ENCODE measurements at places on chromosomes 1 and 21.

GRCh38 chr1:205710201-205711062 is 30.1 kb upstream of the SLC45A3 start:
- no peak for DNase-seq

DNA sequence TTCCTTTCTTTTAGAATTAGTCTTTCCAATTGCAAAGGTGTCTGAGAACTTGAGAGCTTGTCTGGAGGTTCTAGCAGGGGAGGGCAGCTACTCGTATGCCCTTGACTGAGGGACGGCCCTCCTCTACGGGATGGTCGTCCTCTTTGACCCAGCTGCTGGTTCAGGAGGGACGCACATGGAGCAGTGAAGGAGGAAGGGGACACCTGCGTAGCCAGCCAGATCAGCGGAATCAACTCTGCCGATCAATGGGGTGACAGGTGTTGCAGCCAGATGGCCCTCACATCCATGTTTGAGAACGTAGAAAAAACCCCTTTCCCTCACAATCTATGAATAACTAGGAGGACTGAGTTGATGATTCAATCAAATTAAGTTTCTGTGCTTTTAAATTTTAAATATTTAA is 15.7 kb upstream of the A3GALT2 start:
- DNase-seq: no peak

DNA sequence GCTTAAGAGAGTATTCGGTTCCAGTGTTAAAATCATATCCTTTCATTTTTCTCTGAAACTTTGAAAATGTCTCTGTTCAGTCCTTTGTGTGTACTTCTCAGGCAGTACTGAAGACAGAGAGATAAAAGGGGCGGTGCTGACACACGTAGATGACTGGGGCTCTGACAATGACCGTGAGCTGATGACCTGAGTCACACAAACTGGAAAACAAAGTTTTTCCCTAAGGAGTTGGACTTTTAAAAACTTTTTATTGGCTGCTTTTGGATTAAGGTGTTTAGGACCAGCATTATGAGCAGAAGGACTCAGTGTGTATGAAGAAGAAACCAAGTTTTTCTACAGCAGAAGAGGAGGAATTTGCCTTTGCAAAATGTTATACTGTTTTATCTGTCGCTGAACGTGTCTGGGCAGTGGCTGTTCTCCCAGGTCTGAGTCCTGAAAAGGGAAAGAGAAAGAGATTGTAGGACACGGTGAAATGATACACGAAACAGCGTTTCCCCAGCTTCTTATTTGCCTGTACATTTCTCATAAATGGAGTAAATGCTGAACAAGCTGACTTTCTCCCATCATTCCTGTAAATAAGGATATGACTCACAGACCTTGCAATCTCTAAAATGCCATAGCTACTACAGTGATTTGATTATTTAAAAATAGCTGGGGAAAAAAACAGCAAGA is 51.5 kb downstream of the MAP3K7CL start:
- no peak for DNase-seq

GRCh38 chr1:114691061-114691460 is 4.3 kb downstream of the AMPD1 start:
- DNase-seq: no peak

- no peak for DNase-seq
Measured at GRCh38 chr1:242212401-242212800, 213.5 kb upstream of the MAP1LC3C start.

DNA sequence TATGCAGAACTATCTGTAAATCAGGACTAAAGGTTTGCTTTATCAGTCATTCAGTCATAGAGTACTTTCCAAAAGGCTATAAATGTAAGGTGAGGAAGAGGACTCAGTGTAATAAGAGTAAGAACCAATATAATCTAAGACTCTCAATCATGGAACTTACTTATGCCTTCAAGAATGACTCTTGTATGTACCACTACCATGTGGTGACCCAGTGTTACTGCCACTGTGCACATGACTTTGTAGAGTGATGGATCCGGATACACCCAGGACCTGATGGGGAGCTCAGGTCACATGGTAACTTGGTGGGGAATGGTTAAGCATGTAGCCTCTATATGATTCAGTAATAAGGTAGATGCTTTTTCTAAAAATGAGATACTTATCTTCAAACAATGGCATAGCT is 2099.8 kb downstream of the MRPL39 start:
- no peak for DNase-seq

- DNase-seq: no peak
Measured at GRCh38 chr1:1531947-1532346, 8.5 kb downstream of the TMEM240 start.

GRCh38 chr1:166013232-166013631 is 153.6 kb downstream of the FAM78B start:
- no peak for DNase-seq

GRCh38 chr1:118151312-118151937 is 33.6 kb downstream of the SPAG17 start:
- DNase-seq: no peak

GRCh38 chr1:46605232-46605631 is 1.2 kb upstream of the MKNK1 start:
- no peak for DNase-seq

GRCh38 chr1:159897962-159898361 is 2.0 kb downstream of the CFAP45 start:
- DNase-seq: no peak

DNA sequence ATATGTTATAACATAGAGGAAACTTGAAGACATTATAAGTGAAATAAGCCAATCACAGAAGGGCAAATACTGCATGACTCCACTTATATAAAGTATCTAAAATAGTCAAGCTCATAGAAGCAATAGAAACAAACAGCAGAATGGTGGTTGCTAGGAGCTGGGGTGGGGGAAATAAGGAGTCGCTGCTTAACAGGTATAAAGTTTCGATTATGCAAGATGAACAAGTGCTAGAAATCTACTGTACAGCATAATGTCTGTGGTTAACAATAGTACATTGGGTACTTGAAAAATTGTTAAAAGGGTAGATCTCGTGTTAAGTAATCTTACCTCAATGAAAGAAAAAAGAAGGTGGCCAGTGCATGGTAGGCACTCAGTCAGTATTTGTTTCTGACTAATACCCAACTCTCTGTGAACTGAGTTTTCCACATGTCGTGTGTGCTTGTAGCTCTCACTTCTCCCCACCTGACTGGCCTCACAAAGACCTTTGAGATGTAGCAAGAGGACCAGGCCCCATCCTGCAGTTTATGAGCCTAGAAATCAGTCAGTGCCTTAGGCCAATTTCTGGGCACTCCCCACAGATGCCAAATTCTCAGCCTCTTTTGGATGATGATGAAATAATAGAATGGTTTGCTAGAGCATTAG is 14.7 kb upstream of the SPRR5 start:
- no peak for DNase-seq

GRCh38 chr21:38944402-38944801 is 138.7 kb downstream of the ETS2 start:
- no peak for DNase-seq

- no peak for DNase-seq
Measured at GRCh38 chr1:224523676-224524075, 89.1 kb upstream of the WDR26 start.

- DNase-seq: no peak
Measured at GRCh38 chr1:220702733-220703270, 12.6 kb downstream of the C1orf115 start.

GRCh38 chr1:217135987-217136894 is 413.0 kb upstream of the ESRRG start:
- no peak for DNase-seq

- no peak for DNase-seq
Measured at GRCh38 chr1:8351693-8352470, 34.0 kb downstream of the SLC45A1 start.

DNA sequence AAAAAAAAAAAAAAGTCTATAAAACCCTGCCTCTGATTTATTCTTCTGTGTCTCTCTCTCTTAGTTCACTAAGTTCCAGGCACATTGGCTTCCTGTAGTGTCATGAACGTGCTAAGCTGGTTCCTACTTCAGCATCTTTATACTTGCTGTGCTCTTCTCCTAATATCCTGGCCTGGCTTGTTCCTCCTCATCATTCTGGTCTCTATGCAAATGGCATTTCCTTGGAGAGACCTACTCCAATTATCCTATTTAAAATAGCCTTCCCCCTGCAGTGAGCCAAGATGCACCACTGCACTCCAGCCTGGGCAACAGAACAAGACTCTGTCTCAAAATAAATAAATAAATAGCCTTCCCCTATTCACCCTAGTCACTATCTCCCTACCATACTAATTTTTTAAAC is 9.7 kb upstream of the CLCC1 start:
- no peak for DNase-seq

GRCh38 chr1:175331891-175332290 is 139.3 kb upstream of the KIAA0040 start:
- no peak for DNase-seq

DNA sequence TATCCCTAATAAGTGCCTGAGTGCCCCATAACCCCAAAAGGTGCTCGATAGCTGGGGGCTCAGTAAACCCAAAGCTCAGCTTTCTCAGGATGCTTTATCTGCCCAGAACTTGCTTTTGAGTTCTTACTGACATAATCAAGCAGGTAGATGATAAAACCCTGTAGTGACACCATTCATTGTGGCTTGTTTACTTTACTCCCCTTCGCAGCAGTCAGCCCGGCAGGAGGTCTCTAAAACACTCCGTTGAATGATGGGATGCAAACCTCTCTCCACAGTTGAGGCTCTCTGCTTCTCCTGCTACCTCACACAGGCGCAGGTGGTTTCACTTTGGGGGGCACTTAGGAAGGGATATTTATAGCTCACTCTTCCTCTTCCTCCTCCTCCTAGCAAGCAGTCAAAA is 349.4 kb downstream of the HLX start:
- DNase-seq: no peak

GRCh38 chr1:26772687-26773086 is 15.1 kb upstream of the PIGV start:
- DNase-seq: no peak

GRCh38 chr1:47187231-47187925 is 2.5 kb downstream of the PDZK1IP1 start:
- DNase-seq: no peak

DNA sequence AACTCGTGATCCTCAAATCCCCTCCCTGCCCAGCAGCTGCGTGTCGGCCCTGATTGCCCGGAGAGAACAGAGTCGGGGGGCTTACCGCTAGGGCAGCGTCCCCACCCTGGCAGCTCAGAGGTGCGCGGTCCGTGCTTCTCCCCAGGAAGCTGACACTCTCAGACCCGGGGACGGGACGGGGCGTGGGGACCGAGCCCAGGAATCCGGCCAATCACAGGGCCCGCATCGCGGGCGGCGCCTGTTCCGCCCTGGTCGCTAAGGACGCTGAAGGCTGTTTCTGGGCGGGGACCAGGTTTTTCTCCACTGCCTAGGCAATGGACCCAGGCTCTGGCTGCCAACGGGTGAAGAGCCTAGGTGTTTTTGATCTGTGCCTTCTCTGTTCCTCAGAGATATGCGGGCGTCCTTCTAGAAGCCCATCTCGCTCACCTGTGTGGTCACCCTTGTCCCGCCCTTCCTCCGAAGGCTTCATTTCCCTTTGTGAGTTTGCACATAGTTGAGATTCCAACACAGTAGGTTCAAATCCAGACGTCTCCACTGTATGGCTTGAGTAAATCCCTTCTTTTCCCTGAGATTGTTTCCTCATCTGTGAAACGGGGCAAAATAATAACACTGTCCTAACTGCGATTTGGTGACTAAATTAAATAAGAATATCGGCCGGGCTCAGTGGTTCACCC is at the start of gene C1orf87:
Gene C1orf87 (minus strand): TSS at position 166 of the 674 bp plus-strand sequence. CDS start 1,127 bp downstream, outside the sequence.
- DNase-seq: no peak

- DNase-seq: peak; percentile 21
Measured at GRCh38 chr1:107140703-107141490, at the start of gene NTNG1. NTNG1 (plus strand) TSS chr1:107141039.

DNA sequence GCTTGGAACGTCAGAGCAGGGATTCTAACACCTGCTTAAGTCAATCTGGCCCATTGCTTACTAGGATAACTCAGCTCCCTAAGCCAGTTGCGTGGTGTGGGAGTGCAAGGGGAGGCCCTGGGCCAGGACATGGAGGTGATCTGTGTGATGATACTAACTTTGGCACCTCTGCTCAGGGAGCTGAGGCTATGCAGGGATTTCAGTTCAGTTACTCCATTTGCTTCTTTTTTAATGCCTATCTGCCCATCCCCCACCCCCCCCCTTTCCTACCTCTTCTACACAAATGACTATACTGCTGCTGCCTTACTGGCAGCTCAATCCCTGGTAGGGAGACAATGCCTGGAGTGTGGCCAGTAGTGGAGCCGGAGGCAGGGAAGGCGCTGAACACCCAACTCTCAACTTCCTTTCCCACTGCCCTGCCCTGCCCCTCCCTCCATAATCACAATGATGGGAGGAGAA is 19.5 kb downstream of the INKA2 start:
- no peak for DNase-seq

DNA sequence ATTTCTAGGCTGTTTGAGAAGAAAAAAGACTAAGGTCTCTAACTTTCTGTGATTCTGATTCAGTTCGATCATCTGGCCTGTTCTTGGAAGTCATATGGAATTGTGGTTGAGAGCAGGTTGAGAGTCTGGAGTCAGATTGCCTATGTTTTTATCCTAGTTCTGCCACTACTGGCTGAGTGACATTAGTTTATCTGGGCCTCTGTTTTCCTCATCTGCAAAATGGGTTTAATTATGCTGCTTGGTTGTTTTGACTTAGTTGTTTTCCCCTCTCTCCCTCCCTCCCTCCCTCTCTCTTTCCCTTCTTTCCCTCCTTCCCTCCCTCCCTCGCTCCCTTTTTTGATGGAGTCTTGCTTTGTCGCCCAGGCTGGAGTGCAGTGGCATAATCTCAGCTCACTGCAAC is 6.2 kb downstream of the MACF1 start:
- no peak for DNase-seq

DNA sequence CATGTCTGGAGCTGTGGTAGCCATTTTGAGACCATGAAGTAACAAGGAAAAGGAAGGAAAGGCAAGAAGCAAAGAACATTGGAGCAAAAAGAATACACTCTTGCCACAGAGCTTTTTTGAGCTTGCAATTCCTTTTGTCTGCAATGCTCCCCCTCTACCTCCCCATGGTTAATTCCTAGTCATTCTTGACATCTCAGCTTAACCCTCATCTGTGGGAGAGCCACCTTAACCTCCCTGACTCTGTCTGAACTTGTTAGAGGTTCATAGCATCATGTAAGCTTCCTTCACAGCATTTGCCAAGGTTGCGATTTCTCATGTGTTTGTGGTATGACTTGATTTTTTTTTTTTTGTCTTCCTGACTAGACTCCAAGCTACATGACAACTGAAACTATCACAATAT is 564.1 kb upstream of the PLXNA2 start:
- no peak for DNase-seq

- DNase-seq: no peak
Measured at GRCh38 chr1:154839691-154840090, 30.4 kb downstream of the KCNN3 start.

DNA sequence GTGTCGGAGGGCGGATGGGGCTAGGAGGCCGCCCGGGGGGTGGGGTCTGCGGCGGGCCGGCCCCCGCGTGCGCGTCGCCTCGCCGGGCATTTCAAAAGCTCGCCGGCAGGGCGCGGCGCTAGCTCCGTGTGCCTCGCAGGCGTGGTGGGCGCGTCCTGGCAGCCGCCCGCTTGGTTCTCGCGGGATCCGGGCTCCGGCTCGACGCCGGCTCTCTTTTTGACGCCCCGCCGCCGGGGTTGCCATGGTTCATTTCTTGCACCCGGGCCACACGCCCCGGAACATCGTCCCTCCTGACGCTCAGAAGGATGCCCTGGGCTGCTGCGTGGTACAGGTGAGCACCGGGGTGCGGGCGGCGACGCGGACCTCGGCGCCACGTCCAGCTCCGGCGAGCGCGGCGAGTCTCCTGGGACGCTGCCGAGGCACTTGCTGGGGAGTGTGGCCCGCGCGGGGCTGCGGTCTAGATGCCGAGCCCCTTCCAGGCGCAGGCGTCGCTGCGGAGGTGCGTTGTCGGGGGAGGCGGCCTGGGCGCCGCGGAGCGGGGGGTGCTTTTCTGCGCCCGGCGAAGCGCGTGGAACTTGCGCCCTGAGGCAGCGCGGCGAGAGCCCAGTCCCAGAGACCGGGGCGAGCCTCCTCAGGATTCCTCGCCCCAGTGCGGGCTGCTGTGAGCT is at the start of gene ZYG11A:
Gene ZYG11A (plus strand): TSS at position 118 of the 668 bp plus-strand sequence. CDS start 124 bp downstream, at position 242.
- peak; percentile 7 for DNase-seq

Data from stimulated activated CD8-positive, alpha-beta memory T cell treated with anti-CD3 and anti-CD28 coated beads, Interleukin-7, amount 100 ng/mL, for 4 hours (primary cell).